CD8-positive, alpha-beta memory T cell (primary cell): ENCODE measurements at places on chromosomes 13 and 19. TPM values are rescaled to one million over a fixed set of nuclear protein-coding genes. Genes with fewer than 3 reads are reported as not detected.

- DNase-seq, result no peak
Observed at GRCh38 chr19:38658462-38659306, 11.2 kb downstream of the ACTN4 start.

- DNase-seq, result no peak
Observed at GRCh38 chr13:21616880-21617279, 12.9 kb upstream of the MICU2 start.

DNA sequence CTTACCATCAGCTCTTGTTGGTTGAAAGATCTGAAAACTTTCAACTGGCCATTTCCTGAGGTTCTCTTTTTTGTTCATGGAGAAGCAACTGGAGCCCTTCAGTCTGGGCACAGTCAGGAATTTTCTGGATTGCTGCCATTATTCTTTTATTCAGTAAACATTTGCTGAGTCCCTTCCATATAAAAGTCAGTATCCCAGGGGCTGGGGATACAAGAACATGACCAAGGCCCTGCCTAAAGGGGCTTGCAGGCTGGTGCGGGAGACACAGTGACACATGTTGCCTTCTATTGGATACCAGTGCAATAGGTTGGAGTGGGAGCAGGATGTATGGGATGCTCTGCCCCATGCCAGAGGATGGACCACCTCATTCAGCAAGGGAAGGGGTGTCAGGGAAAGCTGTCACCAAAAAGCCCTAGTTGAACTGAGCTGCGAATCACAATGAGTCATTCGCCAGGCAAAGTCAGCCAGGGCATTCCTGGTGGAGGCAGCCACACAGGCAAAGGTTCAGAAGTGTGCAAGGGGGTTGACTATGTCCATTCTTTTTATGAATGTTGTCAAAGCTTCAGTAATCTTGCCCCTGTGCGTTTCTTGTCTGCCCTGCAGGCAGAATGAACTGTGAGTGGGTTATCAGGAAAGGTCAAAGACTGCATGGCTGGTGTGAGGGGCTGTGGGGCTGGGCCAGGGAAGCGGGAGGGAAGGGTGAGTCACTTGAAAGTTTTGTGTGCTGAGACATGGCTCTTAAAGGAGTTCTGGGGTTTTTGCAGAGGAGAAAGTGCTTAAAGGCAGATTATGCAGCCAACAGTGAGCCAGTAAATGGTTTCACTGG, 395.9 kb downstream of the KCNRG start:
- DNase-seq, result no peak

GRCh38 chr19:29651622-29652394, 13.5 kb upstream of the PLEKHF1 start:
- no peak for DNase-seq

GRCh38 chr13:33723772-33724435, 94.0 kb upstream of the RFC3 start:
- DNase-seq, result peak; percentile 57

DNA sequence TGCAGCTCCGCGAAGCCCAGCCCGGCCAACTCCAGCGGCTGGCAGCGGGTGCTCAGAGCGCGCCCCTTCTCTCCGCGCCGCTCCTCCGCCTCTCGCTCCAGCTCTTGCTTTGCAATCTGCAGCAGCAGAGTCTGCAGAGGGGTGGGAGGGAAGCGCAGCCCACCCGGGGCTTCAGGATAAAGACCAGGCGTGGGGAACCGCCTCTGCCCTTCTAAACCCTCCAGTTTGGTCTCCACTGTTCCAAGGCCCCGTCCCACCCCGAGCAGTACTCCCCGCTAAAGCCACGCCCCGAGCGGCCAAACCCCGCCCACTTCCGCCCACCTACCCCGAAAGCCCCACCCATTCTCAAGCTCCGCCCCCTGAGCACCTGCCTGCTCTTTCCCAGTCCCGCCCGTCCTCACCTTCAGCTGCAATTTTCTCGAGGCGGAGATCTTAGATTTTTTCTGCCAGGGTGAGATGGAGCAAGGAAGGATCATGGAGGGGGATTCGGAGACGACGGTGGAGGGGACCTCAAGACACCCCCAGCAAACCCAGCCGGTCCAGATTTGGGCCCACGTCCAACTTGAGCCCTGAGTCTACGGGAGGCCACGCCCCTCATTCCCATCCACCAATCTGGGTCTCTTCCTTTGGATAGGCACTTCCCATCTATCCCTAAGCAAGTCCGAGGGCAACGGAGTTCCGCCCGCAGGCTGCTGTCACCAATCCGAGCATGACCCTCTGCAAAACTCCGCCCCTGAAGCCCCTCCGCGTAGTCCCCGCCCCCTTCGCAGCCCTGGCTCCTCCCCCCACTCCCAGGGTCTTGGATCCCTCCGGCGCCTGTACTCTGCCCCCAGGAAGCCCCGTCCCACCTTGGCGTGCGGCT, 1.1 kb downstream of the TNNI3 start:
- no peak for DNase-seq

GRCh38 chr13:97226788-97227627, 4.9 kb downstream of the MBNL2 start:
- DNase-seq, result peak; percentile 59

GRCh38 chr19:2303211-2303798, 4.6 kb downstream of the LINGO3 start:
- no peak for DNase-seq

ACP7 gene
- total RNA-seq, result not detected

FBXO27 gene
- total RNA-seq, result 0.80 TPM
